ENCODE measurements at places on chromosomes 13 and 19.

- no peak for DNase-seq
Observed at GRCh38 chr13:82719987-82720386, 1162.3 kb downstream of the SLITRK1 start.

DNA sequence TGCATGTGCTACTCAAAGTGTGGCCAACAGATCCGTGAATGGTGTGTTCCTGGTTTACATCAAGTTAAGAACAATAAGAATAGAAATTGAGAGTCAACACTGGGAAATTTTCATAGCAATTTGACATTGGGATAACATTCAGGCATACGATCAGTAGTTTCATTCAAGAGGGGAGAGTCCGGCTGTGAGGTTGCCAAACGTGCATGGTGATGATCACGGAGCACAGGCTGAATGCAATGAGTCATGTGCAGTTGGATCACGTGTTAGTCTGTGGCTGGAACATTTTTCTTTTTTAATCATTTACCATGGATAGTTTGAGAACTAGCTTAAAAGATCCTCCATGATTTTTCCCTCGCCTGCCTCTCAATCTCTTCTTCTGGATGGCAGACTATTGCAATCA lies 2.5 kb upstream of the DCT start:
- DNase-seq, result no peak

DNA sequence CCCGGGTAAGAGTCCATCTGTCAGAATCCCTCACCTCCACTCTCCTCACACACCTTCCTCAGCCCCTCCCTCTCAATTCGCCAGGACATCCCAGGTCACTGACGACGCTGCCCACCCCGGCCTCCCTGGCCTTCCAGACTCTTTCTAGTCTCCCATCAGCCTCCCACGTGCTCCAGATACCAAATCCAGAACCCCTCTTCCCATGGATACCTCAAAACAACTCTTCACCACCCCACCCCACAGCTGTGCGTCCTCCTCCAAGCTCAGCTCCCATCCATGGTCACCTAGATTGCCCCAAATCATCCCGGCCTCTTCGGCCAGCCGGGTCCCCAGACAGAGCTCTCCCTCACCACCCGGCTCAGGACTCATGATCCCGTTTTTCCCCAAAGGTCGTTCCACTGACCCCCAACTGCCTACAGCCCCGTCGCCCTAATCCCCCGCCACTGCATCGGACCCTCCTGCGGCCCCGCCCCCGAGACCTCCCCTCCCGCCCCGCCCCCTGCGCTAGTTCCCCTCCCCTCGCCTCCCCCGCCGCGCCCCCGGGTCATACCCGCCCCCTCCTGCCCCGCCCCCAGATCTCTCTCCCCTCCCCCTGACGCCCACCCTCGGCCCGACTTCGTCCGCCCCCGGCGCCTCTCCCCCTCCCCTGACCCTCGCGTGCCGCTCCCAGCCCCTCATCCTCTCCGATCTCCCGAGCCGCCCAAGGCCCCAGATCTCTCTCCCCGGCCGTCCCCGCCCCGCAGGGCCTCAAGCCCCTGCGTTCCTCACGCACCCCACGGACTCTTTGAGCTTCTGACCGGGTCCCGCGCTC lies 546 bp downstream of the UBXN6 start:
- DNase-seq, result peak; percentile 40

- no peak for DNase-seq
Observed at GRCh38 chr19:41553804-41554203, 22.2 kb upstream of the CEACAM21 start.

- DNase-seq, result no peak
Observed at GRCh38 chr19:22945560-22945959, 57.4 kb downstream of the ZNF728 start.

DNA sequence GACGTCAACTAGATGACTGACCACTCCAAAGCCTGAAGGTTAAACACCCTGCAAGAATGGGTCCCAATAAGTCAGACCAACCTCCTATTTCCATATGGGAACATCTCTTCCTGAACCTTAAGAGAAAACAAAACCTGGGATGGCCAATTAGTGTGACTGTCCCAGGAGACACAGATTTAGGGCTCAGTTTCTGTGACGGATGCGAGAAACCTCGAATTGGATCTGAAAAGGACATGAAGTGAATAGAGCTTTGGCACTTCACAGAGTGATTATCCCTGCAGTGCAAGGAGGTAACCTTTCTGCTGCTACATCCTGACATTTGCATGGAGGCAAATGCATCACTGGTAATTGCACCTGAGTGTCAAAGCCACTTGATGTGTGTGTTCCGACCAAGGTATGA lies 442.2 kb upstream of the KLF12 start:
- DNase-seq, result no peak

DNA sequence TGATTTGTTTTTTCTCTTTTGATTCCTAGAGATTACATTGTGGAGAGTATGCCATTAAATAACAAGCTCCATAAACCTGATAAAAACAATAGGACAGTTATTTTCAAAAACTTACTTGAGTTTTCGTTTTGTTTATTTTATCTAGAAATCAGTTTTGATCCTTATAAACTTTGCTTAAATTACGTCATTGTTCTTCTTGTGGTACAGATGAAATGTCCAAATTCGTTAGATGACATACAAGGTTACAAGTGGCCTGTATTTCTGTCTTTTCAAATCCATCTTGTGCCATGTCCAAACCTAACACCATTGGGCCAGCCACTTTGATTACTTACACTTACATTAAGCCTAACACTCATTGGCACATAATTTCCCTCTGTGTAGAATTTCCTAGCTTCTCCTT lies 372.0 kb downstream of the PCDH9 start:
- no peak for DNase-seq

- DNase-seq, result no peak
Observed at GRCh38 chr13:66745307-66745706, 484.8 kb downstream of the PCDH9 start.

DNA sequence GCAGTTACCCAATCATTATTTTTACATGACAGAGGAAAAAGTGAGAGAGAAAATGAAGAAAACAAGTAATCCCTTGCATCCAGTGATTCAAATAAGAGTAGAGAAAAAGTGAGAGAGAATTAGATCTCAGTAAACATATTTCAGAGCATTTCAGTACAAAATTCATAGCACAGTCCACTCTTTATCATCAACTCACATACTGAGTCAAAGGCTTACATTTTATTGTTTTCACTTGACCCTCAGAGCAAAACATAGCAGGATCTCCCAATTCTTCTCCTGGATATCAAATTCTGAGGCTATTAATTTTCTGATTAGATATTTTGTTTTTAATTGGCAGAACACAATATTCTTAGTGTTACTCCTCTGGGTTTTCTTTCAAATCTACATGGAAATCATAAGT lies 1568.3 kb upstream of the PRR20A start:
- no peak for DNase-seq

DNA sequence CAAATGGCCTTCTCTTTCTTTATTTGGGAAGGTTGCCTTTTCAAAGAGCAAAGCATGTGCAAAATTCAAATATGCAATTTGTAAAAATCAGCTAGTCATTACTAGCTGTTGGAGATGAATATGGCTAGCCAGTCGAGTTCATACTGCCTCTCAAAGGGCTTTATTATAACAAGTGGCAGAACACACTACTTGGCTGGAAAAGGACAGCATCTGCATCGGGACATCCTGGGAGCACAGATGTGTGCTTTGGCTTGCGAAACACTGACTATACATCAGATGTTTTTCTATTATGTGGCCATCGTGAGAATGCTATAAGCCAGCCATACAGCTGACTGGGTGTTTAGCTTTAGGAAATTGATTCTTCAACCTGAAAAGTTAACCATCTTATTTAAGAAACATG lies 424.2 kb downstream of the KCTD12 start:
- no peak for DNase-seq

DNA sequence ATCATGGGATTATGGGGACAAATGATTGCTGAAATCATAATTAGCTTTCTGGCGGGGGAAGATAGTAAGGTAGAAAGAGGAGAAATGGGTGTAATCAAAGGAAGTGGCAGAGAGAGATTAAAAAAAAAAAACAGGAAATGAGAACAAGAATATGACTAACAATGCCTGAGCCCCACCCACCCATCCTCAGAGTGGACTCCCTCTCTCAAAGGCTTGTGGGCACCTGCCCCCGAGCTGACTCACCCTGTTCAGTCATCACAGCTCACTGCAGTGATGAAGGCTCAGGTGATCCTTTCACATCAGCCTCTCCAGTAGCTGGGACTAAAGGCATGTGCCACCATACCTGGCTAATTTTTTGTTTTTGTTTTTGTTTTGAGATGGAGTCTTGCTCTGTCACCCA lies 26.4 kb upstream of the TPT1 start:
- DNase-seq, result peak; percentile 95

DNA sequence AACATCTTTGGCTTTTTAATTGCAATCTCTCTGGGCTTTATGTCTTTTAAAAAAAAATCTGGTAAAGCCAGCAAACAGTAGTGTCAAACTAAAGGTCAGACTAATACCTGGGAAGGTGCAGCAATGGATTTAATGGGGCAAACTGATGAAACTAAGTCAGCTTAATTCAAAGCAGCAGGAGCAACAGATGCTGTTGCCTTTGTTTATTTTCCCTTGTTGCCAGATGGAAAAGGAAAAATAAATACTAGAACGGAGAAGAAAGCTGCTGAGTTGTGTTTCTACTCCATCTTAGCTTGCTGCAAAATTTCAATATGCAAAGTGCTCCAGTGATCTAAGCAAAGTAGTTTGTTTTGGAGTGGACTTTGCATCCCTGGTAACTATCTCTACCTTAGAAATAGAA lies 1097.8 kb downstream of the PCDH17 start:
- no peak for DNase-seq

- DNase-seq, result no peak
Observed at GRCh38 chr19:17468302-17469091, 1.8 kb upstream of the SLC27A1 start.

DNA sequence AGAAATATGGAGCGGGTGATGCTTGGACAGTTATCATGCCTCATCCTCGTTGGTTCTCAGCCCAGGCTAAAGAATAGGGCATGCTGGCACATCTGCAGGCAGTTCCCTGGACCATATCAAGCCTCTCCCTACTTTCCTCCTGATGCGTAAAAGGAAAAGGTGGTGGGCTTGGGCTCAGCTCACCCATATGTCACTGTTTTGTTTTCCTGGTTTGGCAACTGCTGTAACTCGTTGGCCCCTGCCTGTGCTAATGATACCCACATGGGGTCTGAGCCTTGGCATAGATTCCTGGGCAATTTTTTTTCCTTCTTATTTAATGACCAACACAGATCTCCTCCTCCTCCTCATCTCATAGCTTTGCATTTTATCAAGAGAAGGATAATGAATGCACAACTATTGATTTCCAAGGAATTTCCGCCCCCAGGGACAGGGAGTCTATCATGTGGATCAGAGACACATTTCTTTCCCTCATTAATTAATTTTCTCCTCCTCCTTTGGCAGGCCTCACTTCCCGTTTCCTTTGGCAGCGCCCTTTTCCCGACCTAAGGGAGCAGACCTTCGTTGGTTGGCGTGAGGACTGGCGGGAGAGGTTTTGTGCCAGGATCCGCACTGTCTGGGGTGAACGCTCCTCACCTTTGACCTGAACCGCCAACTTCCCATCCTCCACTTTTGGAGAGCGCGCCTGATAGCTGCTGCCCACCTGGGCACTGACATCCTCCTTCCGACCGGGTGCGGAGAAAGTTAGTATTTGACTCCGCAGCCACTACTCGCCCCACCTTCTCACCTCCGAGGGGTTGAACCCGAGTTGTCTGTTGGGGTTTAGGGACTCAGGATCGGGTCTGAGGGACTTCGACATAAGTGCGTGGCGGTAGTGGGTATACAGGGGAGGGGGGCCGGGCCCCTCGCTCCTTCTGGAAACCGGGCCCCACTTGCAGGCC lies 3.4 kb upstream of the POU4F1 start:
- no peak for DNase-seq

DNA sequence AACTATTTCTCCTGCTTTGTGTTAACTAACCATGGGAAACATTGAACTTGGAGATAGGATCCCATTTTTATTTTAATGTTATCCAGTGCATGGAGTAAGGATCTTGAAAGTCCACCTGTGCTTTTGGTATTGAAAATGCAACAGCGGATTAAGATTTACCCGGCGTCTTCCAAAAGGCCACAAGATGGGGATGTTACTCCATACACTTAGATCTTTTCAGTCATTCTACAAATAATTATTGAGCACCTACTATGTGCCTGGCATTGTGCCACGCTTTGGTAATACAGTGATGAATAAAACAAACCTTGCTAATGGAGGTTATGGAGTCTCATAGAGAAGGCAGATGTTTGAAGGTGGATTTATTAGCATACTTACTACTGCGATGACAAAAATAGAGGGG lies 56.9 kb downstream of the RFC3 start:
- DNase-seq, result no peak

DNA sequence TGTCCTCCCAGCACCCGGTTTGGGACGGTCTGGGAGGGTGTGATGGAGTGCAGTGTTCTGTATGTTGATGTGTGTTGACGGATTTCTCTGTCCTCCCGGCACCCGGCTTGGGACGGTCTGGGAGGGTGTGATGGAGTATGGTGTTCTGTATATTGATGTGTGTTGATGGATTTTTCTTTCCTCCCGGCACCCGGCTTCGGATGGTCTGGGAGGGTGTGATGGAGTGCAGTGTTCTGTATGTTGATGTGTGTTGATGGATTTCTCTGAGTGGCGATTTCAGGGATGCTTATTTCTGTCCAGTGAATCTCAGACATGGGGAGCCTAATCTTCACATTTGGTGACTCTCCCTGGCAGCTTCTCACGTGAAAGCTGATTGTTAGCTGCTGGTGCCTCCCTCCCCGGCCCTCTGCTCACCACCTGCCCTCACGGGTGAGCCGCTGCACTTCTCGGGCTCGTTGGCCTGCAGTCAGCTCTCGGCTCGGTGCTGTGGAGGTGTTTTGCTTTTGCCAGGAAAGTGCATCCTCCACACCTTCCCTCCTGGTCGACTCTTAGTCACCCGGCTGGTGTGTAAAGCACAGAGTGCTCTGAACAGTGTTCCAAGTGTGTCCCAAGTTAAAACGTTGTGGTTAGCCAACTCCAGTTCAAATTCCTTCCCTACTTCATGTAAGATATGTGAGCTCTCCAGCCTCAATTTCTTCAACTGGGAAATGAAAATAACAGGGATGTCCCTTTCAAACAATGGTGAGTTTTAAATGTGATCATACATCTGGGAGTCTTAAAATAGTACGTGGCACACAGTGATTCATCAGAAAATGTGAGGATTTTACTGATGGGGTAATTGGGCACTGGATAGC lies 54.6 kb downstream of the ATP11A start:
- DNase-seq, result no peak

DNA sequence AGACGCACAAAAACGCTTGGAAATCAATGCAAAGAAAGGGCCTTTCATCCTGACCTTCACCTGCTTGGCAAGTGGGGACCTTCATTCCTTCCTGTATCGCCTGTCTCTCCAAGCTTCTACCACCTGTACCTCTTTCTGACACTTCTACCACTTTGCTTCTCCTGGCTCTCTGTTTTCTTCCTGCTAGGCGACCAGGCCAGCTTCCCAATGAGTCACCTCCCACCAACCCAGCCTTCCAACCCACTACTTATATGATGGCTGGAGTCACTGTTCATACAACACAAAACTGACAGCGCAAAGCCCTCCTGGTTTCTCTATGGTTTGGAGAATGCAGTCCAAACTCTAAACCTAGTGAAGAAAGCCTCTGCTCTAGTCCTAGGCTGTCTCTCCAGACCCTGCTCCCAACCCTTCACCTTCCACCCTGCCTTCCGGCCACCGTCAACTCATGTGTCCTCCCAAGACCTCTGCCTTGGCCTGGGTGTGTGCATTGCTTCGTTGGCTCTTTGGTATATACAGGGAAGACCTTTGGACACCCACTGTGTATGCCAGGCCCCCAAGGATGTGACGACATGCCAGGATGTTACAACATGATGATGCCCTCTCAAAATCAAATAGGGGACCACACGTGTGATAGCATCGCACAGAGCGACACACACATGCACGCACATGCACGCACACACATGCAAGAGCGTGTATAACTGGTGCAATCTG lies 148.5 kb downstream of the STK24 start:
- no peak for DNase-seq
